Stimulated activated CD8-positive, alpha-beta memory T cell treated with anti-CD3 and anti-CD28 coated beads, Interleukin-2, amount 100 ng/mL, for 48 hours (primary cell): ENCODE measurements at places on chromosomes 6 and 20.

DNA sequence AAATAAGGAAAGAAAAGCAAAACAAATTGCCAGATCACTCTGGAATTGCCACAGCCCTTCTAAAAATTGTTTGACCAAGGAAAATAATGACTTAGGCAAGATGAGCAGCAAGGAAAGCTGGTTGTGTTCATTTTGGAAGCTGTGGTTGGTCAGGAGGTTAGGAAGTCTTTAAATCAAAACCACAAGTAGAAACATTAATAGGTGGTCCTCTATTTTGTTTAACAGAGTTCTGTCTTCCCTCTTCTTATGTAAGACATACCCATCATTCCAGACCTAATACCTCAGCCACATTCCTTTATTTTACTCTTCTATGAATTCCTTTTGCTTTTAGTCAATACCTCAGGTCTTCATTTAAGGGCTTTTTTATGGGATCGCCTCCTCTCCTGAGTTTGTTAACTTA, 422.2 kb upstream of the PLCB4 start:
- DNase-seq: no peak

DNA sequence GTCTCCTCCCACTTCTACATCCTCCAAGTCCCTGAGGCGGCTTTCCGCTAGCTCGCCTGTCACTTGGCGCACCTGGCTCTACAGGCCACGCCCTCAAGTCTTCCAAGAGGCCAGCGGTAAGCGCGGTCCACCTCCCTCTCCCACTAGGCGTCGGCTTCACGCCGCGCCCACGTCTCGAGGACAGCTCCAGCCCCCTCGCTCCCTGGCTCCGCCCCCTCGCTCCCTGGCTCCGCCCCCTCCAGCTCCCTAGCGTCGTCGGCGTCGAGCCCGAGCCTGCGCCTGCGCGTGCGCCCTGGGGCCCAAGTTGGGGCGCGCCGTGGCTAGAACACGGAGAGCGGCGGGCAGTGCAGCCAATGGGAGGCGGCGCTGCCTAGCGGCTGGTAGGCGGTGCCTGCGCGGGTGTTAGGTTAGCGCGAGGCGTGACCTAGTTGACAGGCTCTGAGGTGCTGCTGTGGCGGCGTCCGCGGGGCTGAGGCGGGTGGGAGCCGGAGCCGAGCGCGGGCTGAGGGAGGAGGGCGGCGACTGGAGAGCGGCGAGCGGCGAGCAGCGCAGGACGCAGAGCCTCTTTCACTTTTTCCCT, at the start of gene MACROD2:
Gene MACROD2, plus strand, starts transcription at position 431 of the 580 bp plus-strand sequence.
- DNase-seq: peak; percentile 43

DNA sequence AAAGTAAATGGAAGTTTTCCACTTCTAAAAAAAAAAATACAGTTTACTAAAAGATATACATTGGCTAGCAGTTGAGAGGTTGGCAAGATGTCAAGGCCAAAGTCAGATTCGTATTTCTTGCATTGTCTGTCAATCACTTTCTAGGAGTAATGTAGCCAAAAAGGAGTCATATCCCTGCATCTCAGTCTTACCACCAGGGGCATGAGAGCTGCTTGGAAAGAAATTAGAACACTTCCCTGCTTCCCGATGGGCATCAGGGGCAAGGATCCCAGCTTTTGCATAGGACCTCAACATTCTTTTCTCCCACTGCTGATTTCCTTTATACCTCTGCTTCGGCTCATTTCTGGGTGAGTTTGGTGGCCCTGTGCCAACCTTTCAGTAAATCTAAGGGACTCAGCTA, 581.0 kb upstream of the MAP3K7 start:
- no peak for DNase-seq

DNA sequence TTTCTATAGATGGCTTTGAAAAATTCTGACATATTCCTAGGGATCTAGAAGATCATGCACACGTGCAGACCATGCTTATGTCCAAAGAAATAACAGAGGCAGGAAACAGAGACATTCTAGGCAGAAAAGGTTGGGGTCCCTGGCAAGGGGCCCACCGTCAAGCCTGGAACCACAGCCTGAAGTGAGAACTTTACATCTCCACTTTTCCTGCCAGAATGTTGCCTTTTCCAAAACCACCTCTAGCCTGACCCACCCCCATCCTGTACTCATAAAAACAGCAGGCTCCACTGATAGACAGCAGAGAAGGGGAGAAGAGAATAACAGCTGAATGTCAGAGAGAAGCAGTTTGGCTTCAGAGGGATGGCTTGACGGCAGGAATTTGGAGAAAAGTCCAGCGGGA, 257.3 kb upstream of the NT5E start:
- DNase-seq: no peak
